GM12865 (cell line): ENCODE measurements at places on chromosomes 5 and 9.

DNA sequence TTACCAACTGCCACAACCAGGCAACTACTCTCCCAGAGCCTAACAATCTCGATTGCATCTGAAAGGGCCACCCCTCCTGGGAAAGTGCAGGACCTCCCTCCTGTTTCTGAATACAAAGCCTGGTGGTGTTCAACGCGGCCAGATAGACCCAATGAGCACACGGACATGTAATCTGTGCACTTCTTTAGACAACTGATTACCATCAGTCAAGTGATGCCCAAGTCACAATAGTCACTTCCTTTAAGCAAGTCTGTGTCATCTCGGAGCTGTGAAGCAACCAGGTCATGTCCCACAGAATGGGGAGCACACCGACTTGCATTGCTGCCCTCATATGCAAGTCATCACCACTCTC, 739 bp downstream of the C9orf72 start:
- DNase-seq: peak; percentile 73

- DNase-seq: no peak
Measured at GRCh38 chr9:83598487-83598886, 24.5 kb upstream of the IDNK start.

DNA sequence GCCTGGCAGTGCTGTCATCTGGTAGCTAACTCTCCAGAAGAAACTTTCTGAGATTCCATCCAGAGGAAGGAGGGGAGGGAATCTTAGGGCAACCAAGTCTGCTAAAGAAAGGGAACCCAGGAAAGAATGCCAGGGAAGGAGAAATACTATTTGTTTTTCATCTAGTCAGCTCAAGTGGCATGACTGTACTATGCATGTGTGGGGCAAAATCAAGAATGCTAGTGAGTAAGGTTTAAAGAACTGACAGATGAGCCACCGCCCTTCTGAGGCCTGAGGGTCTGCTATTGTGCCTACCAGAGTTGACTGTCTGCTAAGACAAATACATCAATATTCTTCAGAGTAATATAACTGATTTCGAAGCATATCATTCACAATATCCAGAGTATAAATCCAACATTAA, 204.2 kb downstream of the SLC12A2 start:
- no peak for DNase-seq

- DNase-seq: peak; percentile 82
Measured at GRCh38 chr5:60521376-60522291, 178.3 kb downstream of the DEPDC1B start.

- DNase-seq: no peak
Measured at GRCh38 chr9:132582786-132583583, 579 bp downstream of the BARHL1 start.

DNA sequence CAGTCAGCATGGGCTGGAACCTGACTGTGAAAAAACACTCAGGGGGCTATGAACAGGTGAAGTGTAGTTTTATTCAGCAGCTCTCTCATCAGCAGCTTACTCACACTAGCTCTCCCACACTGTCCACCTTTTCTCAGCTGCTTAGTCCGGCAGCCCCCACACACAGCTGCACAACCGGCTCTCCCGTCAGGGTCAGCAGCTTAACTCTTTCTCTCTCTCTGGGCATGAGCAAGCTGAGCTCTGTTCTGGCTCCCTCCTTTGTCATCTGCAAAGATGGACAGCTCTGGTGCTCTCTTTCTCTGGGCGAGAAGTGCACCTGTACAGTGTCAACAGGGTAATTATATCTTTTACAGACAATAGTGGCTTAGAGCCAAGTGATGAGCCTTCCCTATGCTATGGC, 8.2 kb downstream of the DMAC1 start:
- DNase-seq: no peak

GRCh38 chr5:56003179-56003578, 8.4 kb upstream of the IL6ST start:
- DNase-seq: no peak

- no peak for DNase-seq
Measured at GRCh38 chr9:134069480-134070399, 1.9 kb upstream of the BRD3 start.

- DNase-seq: no peak
Measured at GRCh38 chr5:161165998-161166660, 314.1 kb upstream of the ATP10B start.

- DNase-seq: no peak
Measured at GRCh38 chr5:126004636-126005035, 418.6 kb upstream of the GRAMD2B start.

DNA sequence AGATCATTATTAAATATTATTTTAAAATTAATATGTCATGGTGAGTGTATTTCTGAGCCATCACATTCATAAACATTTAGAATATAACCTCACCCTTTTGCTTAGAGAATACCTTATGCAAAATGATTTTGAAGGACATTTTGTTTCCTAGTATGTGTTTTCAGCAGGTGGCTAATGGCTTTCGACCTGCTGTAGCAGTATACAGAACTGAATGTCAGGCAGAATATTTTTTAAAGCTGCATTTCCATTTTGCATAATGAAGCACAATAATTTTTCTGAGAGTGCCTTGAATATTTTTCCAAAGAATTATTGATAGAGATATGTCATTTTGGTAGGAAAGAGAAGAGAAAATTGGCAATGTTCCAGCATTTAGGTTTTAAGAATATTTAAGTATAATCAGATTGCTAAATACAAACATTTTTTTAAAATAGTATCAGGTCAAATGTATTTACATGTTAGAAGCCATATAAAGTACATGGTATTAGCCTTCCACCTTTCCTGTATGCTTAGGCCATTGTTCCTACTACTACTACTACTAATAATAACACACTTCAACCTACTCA, 42.3 kb downstream of the PAM start:
- DNase-seq: no peak

- peak; percentile 65 for DNase-seq
Measured at GRCh38 chr9:131273856-131274673, 2.2 kb downstream of the FAM78A start.
